ENCODE measurements at places on chromosomes 12 and 14. TPM values are rescaled to one million over a fixed set of nuclear protein-coding genes. Genes with fewer than 3 reads are reported as not detected.

DNA sequence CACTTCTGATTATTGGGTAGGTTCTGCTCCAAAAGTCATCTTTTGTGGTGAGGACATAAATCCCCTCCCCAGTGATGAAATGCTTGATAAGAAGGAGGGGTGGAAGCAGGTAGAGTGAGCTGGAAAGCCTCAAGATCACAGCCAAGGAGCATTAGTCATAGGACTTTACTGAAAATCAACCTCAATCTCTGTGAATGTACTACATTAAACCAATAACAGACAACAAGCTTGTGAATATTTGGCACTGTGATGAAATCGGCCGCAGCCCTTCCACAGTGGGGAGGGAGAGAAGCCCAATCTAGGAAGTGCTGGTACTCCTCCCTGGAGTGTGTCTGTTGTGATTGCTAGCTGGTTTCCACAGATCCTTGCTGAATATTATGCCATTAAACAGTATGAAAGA lies 41.2 kb upstream of the PTCSC3 start:
- DNase-seq = no peak

- no peak for DNase-seq
Observed at GRCh38 chr12:10469701-10470100, 16.5 kb upstream of the KLRC1 start.

DNA sequence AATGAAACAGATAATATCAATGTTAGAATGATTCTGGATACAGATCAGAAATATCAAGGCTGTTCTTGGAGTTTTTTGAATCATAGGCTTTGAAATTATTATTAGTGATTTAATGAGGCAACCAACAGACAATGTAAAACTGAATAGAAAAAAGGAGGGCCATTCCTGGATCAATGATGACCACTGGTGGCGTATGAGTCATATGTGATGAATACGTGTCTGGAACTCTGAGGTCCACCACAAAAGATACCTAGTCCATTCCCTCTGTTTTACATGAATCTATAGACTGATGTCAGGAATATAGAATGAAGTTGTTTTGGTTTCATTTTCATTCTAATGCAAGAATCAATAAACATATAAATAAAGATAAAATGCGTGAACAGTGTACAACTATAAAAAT lies 78.3 kb upstream of the RTL1 start:
- DNase-seq = peak; percentile 29

Gene GDF3
- total RNA-seq = not detected

GRCh38 chr12:108302403-108303311 lies 36.5 kb downstream of the CMKLR1 start:
- DNase-seq = no peak

Gene DAO
- total RNA-seq = not detected

DNA sequence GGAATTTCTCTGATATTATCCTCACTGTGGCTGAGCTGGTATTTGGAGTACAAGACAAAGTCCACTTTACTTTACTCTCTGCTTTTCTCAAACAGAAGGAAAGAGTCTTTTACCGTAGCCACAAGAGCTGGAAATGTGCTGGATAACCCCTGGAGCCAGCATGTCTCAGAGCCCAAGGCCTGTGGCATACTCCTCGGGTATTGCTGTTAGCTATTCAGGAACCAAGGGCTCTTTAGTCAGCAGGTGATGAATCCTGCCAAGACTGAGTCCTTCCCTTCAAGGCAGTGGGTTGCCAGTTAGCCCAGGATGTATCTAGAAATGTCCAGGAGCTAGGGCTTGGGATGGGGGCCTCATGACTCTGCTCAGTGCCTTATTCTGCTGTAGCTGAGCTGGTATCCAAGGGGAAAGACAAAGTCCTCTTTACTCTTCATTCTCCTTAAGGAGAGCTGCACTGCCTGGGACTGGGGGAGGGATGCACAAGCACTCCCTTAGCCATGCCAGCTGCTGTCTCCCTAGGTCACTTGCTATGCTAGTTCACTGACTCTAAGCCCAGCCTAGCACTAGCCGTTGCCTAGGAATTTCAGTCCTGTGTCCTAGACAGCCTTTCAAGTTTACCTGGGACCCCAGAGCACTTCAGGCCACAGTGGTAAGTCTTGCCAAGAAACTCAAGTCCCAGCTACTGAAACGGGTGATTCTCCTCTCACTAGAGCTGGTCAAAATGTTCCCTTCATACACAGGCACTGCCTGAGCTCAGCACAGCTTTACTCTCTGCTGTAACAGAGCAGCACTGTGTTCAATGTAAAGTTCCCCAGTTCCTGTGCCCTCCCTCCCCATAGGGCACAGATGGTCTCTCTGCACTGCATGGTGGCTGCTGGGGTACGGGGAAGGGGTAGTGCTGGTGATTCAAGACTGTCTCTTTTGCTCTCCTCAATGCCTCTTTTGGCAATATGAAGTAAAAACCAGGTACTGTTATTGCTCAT lies 136.4 kb downstream of the SLC35F4 start:
- no peak for DNase-seq

DNA sequence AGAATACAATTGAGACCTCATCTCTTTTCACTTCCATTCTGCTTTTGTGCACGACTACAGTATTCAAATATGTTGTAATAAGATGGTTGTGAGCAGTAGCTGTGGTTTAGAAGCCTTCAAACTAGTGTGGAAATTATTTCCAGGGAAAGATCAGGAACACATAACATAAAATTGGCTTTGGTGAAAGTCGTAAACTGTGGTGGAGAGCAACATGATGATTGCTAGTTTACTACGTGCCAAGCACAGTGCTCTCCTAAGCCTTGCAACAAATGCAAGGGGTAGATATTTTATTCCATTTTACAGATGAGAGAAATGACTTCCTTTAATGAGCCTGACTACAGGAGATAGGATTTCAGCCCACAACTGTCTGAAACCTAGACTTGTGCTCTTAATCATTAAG lies 172.4 kb upstream of the LMNTD1 start:
- DNase-seq = no peak

GRCh38 chr12:43336962-43337555 lies 214.9 kb downstream of the ADAMTS20 start:
- peak; percentile 29 for DNase-seq

DNA sequence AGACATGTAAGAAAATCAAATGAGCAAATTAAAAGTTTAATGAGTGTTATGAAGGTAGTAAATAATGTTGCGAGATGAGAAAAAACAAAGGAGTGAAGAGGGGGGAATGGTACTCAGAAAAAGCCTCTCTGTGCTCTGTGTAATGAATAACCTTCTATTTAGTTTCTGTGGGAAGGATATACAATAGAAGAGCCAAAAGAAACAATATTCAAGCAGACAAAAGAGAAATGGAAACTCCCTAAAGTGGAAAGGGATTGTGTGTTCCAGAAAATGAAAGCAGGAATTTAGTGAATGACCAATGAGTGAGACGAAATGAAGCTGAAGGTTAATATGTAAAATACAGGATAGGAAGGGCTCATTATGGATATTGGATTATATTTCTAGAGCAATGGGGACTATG lies 18.5 kb downstream of the OR4K1 start:
- DNase-seq = no peak

Gene TAS2R9
- not detected for total RNA-seq

- DNase-seq = no peak
Observed at GRCh38 chr14:62777510-62777909, 267.7 kb downstream of the KCNH5 start.

Gene IGF1
- 0.60 TPM for total RNA-seq

DNA sequence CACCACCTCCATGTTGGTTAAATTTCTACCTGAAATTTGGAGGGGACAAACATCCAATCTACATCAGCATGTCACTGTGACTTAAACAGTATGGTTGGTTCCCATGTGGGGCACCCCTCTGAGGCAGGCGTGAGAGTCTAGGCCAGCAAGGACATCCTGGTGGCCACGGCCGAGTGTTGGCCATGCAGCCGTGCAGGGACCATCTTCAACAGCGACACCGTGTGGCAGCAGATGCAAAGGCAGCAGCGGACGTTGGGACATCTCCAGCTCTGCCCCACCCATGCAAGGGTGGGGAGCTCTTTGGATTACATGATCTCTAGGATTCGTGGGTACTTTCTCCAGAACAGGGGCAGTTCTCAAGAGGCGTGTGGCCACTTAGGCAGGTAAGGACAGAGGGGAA lies 49.8 kb downstream of the NOC4L start:
- DNase-seq = no peak

DNA sequence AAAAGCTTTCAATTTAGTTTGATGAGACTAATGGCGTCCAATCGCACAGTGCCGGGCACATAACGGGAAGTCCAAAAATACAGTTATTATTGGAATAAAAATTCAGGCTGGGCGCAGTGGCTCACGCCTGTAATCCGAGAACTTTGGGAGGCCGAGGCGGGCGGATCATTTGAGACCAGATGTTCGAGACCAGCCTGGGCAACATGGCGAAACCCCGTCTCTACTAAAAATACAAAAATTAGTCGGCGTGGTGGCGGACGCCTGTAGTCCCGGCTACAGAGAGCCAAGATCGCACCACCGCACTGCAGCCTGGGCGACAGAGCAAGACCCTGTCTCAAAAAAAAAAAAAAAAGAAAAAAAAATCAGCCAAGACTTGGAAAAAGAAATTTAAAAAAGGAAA lies 1.2 kb upstream of the FKBP4 start:
- DNase-seq = no peak

Gene TCL1B
- not detected for total RNA-seq

- DNase-seq = no peak
Observed at GRCh38 chr14:75523771-75524171, 1.5 kb downstream of the BATF start.

DNA sequence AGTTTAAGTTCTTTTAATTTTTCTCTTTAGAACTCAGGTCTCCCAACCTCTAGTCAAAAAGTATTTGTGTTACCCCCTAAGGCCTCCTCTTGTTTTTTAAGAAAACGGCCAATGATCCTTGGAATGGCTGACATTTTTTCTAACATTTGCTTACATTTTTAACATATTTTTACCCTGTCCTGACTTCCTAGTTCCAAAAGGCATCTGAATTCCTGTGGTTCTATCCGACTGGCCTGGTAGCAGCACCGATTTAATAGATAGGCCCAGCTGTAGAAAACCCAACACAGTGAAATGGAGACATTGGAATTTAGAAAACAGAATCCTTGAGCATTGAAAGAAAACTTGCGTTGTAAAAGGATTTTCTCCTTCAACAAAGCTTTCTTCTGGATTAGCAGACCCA lies 134.7 kb upstream of the GSC start:
- peak; percentile 17 for DNase-seq

Gene RERG
- total RNA-seq = not detected
